ENCODE measurements at places on chromosomes 12 and 14.
A peak's percentile ranks its signal among the peaks of the same experiment; 100 is the strongest.

DNA sequence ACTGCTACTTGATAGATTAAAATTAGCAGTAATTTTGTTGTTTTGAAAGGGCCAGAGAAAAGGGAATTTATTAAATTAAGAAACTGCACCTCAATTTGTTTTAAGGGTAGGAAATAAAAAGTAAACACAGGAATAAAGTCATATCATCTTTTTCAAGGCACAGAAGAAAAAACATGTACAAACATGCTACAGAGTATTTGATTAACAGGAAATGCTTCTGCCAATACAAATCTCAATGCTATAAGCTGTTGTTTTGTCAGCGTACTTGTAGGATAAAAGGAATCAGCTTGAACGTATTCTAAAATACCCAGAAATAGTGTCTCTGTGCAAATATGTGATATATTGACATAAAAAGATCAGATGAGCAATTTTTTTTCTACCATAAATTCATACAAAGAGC lies 474.0 kb upstream of the MGAT4C start:
- DNase-seq, result no peak

DNA sequence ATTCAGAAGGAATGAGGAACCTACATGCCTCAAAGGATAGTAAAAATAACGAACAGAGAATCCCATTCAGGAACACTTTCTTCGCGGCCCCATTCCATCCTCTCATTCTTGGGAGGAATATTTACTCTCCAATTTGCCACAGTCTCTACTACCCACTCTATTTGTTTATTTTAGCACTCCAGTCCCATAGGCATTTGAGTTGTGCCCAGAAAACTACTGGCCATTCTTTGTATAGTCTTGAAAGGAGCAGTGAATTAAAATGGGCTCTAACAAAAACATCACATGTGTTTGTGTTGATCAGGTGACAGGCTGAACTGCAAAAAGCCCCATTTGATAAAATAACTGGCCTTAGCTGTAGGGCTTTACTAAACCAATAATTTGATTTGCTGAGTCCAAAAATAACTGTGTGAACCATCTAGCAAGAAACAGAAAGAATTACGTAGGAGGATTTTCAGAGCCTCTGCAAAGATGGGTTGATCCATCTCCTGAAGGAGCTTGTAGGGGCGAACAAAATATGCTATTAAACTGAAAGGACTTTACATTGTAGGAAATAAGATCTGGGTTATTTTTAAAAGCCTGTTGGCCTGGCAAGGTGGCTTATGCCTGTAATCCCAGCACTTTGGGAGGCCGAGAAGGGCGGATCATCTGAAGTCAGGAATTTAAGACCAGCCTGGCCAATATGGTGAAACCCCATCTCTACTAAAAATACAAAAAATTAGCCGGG lies 142.3 kb upstream of the CPNE8 start:
- DNase-seq, result no peak

DNA sequence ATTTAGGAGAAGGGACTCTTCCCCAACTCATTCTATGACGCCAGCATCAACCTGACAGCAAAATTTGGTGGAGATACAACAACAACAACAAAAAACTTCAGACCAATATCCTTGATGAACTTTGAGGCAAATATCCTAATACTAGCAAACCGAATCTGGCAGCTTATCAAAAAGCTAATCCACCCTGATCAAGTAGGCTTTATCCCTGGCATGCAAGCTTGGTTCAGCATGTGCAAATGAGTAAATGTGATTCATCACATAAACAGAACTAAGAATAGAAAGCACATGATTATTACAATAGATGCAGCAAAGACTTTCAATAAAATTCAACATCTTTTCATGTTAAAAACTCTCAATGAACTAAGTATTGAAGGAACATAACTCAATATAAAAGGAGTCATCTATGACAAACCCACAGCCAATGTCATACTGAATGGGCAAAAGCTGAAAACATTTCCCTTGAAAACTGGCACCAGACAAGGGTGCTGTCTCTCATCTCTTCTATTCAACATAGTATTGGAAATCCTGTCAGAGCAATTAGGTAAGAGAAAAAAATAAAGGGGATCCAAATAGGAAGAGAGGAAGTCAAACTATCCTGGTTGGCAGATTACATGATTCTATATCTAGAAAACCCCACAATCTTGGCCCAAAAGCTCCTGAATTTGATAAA lies 233.3 kb downstream of the CCDC59 start:
- DNase-seq, result no peak

GRCh38 chr12:56723889-56724700 lies 1.0 kb downstream of the NACA start:
- DNase-seq, result no peak

DNA sequence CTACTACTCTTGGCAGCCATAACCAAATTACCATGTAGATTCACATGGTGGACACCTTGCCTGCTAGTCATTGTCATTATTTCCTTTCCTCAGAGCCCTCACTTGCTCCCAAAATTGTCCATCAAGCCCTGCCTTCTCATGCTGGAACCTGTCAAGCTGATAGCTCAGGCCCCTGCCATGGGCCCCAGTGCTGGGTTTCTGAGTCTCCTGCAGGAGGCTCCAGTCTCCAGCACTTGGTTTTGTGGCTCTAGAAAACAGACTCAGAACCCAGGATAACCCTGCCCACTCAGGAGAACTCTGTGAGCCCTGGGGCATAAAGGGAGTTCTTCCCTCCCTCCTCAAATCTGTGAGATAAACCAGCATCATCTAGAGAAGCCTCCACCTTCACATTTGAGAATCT lies 10.8 kb downstream of the KRT71 start:
- DNase-seq, result no peak

DNA sequence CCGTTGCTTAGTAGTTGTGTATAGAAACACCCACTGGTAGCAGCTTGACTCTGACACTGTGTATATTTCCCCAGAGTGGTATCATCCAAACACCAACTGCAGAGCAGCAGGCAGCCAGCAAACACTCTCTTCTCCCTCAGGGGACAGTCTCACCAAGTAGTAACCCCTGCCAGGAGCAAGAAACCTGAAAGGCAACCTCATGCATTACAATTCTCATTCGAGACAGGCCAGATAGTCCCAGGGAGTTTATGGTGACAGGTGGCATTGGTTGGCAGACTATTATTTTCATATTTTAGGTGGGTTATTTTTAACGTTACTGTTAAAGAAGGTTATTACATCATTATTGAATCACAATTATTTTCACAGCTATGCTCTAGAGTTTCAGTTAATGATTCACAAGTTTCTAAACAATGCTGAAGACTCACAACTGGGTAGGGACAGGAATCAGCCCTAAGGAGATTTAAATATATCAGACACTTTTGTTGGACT lies 222.8 kb downstream of the EGLN3 start:
- no peak for DNase-seq

- DNase-seq, result no peak
Measured at GRCh38 chr12:105025890-105026289, 39.8 kb downstream of the NOPCHAP1 start.

- DNase-seq, result no peak
Measured at GRCh38 chr14:79318371-79318770, 892.9 kb downstream of the DIO2 start.

DNA sequence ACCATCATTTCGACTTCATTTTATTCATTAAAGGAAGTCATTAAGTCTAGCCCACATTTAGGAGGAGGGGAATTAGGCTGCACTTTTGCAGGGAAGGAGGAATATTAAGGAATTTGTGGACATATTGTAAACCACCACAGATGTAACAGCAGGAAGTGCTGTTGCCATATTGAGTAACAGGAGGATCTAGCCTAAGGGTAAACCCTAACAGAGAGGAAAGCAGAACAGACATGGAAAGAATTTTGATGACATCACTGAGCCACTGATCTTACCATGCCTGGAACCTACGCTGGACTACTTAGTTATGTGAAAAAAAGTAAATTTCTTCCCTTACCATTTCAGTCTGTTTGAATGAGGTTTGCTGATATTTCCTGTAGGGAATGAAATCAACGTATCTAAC lies 100.7 kb upstream of the ATF7IP start:
- DNase-seq, result no peak

DNA sequence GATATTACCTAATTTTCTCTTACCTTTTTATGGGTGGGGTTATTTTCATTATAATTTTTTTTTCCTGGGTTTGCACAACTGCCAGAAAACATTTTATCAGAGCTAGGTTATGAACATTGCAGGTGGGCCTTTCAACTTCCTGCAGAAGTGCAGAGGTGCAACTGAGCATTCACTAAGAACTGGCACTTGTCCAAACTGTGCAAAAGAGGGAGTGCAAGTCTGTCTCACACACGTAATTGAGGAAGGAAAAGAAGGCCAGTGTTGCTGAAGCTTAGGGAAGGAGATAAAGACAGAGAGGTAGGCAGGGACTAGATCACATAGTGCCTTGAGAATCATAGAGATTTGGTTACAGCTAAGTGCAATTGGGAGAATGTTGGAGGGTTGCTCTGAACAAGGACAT lies 14.1 kb upstream of the AMN1 start:
- DNase-seq, result no peak

GRCh38 chr14:100904307-100905087 lies 975 bp upstream of the RTL1 start:
- DNase-seq, result no peak

- DNase-seq, result no peak
Measured at GRCh38 chr12:17640615-17641014, 449.4 kb downstream of the RERGL start.

- DNase-seq, result no peak
Measured at GRCh38 chr14:30958555-30959407, 66.7 kb upstream of the AP4S1 start.

- DNase-seq, result no peak
Measured at GRCh38 chr14:100295376-100296105, 10.7 kb downstream of the SLC25A29 start.

- DNase-seq, result no peak
Measured at GRCh38 chr12:40202095-40203059, 22.4 kb upstream of the LRRK2 start.

DNA sequence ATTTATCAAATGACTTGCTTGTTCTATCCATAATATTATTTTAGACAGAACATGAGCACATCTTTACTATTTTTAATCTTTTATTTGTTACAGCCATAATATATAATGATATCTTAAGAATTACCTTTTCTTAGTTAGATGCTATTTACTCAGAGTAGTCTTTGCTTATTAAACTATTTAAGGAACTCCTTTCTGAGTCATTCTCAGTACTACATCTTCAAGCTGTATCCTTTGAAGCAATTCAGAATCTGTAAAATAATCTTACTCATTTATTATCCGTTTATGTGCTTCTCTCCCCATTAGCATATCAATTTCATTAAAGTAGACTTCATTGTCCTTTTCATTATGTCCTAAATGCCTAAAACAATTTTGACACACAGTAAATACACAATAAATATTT lies 240.4 kb upstream of the FAR2 start:
- DNase-seq, result no peak

GRCh38 chr14:100645196-100645981 lies 58.2 kb upstream of the BEGAIN start:
- peak; percentile 89 for DNase-seq

GRCh38 chr12:59597385-59597781 lies 1.6 kb downstream of the SLC16A7 start:
- peak; percentile 44 for DNase-seq

DNA sequence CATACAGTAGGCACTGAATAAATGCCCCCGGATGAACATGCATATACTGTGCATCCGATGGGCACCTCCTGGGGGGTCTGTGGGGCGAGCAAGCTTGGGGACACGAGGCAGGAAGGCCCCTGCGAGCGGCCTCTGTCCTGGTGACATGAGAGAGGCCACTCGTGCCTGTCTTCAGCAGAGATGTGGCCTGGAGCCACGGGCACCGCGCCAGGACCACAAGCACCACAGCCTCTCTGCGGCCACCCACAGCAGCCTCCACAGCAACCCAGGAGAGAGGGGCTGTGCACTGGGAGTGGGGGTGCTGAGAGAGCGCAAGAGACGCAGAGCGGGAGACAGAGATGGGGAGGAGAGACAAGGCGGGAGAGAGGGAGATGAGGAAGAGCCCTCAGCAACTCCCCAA lies 118.5 kb downstream of the RFLNA start:
- no peak for DNase-seq

DNA sequence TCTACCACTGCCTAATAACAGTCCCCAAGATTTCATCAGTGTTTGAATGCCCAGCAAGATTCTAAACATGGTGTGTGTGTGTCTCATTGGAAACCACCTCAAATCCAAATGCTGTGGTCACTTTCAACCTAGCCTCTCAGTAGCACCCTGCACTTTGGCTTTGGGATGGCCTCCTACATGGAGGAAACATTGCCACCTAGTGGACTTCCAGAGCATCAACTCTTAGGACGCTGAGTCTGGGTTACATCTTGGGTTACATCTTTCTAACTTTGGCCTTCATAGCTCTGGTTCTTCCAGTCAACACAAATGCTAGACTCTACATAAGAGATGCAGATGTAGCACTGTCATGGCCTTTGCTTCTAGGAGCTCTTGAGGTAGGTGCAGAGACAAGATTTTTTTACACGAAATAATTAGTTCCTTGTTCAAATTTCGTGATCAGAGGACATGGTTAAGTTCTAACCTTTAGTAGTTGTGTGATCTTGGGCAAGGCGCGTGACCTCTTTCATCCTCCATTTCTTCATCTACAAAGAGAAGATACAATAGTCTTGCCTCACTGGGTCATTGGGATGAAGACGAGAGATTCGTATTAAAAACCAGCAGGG lies 113.5 kb upstream of the VASH1 start:
- no peak for DNase-seq

DNA sequence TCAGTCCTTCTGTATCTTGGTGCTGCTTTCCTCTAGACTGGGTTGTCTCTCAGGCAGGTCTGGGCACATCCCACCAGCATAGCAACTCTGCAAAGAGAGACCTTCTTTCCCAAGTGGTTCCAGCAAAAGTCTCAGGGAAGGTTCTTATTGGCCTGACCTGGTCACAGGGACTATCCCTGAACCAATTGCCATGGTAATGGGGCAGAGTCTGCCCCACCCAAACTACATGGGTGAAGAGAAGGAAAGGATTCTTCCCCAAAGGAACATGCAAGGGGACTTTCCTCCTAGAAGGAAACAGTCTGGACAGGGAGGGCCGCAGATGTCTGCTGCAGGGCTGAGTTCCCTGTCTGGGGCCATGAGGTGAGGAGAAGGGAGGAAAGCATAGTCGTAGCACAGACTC lies 122.2 kb upstream of the NCOR2 start:
- no peak for DNase-seq

- no peak for DNase-seq
Measured at GRCh38 chr12:119669744-119670472, 2.0 kb downstream of the PRKAB1 start.

Measured in stimulated activated CD4-positive, alpha-beta T cell treated with anti-CD3 and anti-CD28 coated beads, Interleukin-12 subunit alpha, Interleukin-12 subunit beta, amount 100 ng/mL, for 48 hours (primary cell).